ENCODE measurements at places on chromosomes 6 and 20.

DNA sequence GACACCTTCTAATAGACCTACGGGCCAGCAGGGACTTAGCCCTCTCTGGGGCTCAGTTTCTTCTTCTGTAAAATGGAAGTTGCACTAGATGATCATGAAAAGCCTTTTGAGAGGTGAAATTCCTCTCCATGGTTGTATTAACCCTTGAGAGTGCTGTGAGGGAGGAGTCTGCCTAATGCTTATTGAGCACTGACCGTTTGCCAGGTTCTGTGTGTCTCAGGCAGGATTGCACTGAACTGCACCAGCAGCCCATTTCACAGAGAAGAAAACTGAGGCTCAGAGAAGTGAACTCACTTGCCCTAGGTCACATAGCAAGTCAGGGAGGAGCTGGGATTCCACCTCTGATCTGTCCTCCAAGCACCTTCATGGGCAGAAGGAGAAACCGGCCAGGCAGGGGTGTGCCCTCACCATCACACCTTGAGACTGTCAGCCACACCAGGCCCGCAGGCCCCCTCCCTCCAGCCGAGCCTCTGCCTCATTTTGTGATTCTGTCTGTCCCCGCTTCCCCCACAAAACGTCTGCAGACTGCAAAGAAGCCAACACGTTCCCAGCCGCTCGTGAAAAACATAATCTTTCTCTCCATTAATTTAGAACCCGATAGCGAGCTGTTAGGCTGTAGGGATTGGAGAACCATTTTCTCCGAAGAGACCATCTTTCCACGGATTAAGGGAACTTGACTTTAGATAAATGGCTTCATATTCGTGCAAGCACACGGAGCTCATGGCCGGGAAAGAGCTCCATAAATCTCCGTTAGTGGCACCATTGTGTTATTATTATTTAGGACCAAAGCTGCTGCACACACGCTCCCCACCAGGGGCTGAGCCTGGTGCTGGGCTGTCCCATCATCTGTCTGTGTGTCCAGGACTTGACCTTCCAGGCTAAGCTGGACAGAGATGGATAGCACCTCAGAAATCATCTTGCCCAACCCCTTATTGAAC is 46.0 kb downstream of the KIAA1755 start:
- H3K4me3 ChIP-seq: no peak overlapping the region
- no peaks in the 10 kb centered on the region for H3K27me3 ChIP-seq
- no peaks in the 10 kb centered on the region for H3K4me1 ChIP-seq
- no peak overlapping the region for H3K27ac ChIP-seq

DNA sequence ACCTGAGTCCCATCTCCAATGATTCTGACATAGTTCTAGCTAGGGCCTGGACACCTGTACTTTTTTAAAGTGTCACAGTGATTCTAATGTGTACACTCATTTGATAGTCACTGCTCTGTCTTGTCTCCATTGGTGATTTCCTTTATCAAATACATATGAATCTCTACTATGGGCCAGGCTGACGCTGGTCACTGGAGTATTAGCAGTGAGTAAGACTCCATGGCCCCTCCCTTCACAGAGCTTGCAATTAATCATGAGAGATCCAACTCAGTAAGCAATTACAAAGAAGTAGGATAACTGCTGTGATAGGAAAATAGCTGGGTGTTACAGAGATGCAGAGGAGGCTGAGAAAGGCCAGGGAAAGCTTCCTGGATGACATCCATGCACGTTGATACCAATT is 19.3 kb upstream of the SASH1 start:
- H3K4me1 ChIP-seq: no peaks in the 10 kb centered on the region
- no peaks in the 10 kb centered on the region for H3K36me3 ChIP-seq
- no peak overlapping the region for H3K27ac ChIP-seq

- H3K27ac ChIP-seq: no peak overlapping the region
- no peak for DNase-seq
- H3K4me3 ChIP-seq: no peak overlapping the region
- H3K36me3 ChIP-seq: no peaks in the 10 kb centered on the region
- H3K4me1 ChIP-seq: no peaks in the 10 kb centered on the region
These were observed 92.9 kb downstream of the TFAP2C start for GRCh38 chr20:56722042-56722441.

- H3K36me3 ChIP-seq: no peaks in the 10 kb centered on the region
- no peak overlapping the region for H3K4me3 ChIP-seq
- no peaks in the 10 kb centered on the region for H3K4me1 ChIP-seq
- H3K27ac ChIP-seq: no peak overlapping the region
- no peaks in the 10 kb centered on the region for H3K27me3 ChIP-seq
- no peak for DNase-seq
These were observed 365.2 kb downstream of the CD109 start for GRCh38 chr6:74061201-74061600.

DNA sequence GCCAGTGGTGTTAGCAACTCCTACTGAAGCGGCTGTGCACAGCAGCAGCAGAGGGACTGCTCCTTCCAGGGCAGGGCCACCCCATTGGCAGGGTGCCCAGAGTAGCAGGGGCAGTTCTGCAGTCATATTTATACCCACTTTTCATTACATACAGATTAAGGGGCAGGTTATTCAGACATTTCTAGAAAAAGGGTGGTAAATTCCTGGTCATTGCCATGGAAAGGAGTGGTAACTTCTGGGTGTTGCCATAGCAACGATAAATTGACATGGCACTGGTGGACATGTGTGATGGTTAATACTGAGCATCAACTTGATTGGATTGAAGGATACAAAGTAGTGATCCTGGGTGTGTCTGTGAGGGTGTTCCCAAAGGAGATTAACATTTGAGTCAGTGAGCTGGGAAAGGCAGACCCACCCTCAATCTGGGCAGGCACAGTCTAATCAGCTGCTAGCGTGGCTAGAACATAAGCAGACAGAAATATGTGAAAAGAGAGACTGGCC is 45.0 kb downstream of the IYD start:
- no peak overlapping the region for H3K27ac ChIP-seq
- no peak overlapping the region for H3K4me3 ChIP-seq
- no peak for DNase-seq
- H3K27me3 ChIP-seq: no peaks in the 10 kb centered on the region
- no peaks in the 10 kb centered on the region for H3K36me3 ChIP-seq

DNA sequence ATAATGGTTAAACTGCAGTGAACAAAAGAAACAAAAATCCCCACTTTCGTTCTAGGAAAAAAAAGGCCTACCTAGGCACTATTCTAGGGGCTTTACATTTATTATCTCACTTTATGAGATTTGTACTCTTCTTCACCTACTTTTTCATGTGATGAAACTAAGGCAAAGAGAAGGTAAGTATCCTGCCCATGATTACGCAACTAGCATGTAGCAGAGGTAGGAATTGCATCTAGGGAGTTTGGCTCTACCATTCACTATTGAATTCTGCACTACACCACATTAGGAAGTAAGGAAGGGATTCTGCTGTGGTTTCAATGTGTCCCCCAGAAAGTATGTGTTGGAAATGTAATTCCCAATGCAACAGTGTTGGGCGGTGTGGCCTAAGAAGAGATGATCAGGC is 11.4 kb upstream of the C6orf141 start:
- H3K36me3 ChIP-seq: no peaks in the 10 kb centered on the region
- no peaks in the 10 kb centered on the region for H3K4me1 ChIP-seq
- no peak overlapping the region for H3K4me3 ChIP-seq
- H3K27ac ChIP-seq: no peak overlapping the region
- no peak for DNase-seq

DNA sequence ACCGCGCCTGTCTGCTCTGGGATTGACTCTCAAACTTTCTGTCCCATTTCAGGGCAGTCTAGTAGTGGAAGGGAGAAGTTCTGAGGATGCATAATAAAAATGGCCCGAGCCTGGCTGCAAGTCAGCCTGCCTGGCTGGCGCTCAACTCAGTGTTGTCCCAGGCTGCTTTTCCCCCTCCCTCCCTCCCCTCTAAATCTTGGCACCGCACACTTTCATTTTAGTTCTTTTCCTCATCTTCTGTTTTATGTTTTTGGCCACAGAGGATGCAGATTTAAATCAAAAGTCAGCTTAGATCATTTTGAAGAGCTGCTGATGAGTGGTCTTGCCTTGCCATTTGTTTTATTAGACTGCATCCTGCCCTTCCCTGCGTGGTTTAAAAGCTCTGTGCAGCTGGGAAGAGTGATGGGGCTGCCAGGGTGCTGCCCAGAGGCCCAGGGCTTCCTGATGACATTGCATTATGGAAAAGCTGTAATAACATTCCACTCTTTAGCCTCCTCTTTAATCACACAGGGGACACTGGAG is 6.5 kb upstream of the UQCC2 start:
- H3K4me1 ChIP-seq: peaks cover 2% of the 10 kb centered on the region
- no peaks in the 10 kb centered on the region for H3K27me3 ChIP-seq
- no peak for DNase-seq
- no peak overlapping the region for H3K27ac ChIP-seq
- H3K4me3 ChIP-seq: no peak overlapping the region
- H3K36me3 ChIP-seq: no peaks in the 10 kb centered on the region

GRCh38 chr20:20568604-20569205 is 143.7 kb downstream of the RALGAPA2 start:
- no peak overlapping the region for H3K4me3 ChIP-seq
- H3K27ac ChIP-seq: no peak overlapping the region
- H3K27me3 ChIP-seq: no peaks in the 10 kb centered on the region
- no peak for DNase-seq
